ENCODE measurements at places on chromosomes 3 and 15.

- no peak for DNase-seq
These were observed 5.0 kb downstream of the NUDT16 start for GRCh38 chr3:131386429-131387165.

GRCh38 chr3:71488391-71488809, 95.1 kb downstream of the FOXP1 start:
- DNase-seq, result no peak

DNA sequence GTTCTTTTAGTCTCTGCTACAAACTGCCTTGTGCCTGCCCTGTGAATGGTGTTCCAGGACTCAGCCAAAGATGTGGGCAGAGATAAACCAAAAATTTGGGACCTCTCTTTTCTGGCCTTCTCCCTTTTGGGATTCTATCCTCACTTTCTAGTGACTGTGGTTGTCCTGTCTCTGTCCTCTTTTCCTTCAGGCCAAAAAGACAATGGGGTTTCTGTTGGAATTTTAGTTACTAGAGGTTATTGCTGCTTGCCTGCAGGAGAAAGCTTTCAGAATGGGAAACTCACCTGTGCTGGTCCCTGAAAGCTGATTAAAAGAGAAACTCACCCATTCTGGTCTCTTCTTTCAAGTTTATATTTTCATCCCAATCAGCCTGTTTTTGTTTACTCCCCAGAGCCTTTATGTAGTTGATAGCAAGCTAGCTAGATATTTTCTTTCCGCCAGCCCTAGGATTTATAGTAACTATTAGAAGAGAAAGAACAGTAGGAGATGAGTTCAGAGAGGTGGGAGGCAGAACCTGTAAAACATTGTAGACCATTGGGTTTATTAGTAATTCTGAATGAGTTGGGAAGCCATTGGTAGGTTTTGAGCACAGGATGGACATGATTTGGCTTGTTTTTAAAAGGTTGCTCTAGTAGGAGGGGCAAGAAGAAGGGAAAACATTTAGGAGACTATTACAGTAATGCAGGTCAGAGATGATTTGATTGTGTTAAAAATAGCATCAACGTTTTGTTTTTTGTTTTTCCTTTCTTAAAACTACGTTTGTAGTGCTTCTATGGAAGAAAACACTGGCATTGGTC, 138.9 kb downstream of the TCF12 start:
- no peak for DNase-seq

- DNase-seq, result no peak
These were observed 2.9 kb downstream of the CBLB start for GRCh38 chr3:105865867-105866350.

DNA sequence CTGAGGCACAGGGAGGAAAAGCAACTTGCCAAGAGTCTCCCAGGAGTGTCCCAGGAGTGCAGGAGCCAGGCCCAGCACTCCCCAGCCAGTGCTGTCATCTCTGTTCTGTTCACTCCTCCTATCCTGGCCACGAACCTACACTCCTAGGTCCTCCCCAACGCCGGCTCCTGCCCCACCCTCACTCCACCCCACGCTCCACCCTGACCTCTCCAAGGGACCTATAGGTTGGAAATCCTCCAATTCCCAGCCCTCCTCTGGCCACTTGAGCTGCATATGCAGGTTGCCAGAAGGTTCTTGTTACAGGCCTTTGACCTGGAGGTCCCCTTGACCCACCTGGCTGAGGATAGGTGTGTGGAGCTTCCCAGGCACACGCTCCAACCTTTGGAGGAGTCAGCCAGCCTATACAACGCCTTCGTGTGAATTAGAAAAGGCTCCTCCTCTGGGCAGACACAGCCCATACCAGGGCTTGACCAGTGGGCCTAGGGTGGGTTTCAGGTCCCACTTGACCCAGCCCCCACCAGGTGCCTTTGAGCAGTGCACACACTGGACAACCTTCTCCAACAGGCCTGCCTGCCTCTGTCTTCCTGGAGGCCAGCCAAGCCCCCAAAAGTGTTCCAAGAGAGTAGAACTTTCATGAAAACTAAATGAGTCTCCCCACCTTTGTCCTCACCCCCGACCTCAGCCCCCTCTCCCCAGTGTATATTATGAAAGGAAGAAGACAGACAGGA, 167.2 kb upstream of the TLE3 start:
- DNase-seq, result no peak

DNA sequence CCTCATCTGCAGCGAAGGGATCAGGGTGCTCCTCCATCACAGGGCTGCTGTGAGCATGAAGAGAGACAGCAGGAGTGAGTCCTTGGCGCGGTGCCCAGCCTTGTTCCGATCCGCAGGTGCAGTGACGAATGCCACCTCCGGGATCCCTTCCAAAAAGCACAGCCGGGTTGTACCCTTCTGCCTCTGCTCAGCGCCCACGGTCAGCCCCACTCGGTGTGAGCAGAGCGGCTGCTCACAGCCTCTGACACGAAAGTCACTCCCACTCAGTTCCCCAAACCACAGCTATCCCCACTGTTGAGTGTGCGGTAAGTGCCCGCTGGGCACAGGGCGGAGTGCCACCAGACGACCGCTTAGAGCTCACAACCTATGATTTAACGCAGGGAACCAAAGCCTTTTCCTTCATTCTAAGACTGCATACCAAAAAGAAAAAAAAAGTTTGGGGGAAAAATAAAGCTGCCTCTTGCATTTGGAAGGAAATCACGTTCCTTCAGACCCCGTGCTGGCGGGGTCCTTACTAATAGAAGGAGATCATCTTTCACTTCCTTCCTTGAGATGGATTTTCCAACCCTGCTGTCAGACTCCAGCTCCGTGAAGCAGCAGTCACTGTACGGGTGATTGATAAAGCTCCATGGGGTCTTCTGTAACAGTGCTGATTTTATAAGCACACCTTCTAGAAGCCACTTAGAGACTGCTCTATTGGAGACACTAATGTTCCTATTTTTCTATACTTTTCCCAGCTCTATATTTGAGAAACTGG, 34.7 kb upstream of the TUBGCP5 start:
- DNase-seq, result no peak

- DNase-seq, result no peak
These were observed 200.2 kb upstream of the LRRN1 start for GRCh38 chr3:3599016-3599415.

DNA sequence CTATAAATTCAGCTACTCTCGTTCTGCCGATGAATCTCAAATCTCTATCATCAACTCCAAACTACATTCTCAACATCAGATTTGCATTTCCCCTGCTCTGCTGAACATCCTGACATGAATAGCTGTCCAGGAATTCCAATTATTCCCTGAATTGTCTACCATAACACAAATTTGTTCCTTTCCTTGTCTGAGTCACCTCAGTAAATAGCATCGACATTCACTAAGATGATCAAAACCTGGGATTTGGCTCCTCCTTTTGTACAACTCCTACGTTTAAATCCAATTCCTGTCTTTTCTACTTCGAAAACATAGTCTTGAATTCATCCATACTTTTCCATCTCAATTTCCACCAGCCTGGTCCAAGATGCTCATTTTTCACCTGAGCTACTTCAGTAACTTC, 107.0 kb downstream of the GREM1 start:
- no peak for DNase-seq

DNA sequence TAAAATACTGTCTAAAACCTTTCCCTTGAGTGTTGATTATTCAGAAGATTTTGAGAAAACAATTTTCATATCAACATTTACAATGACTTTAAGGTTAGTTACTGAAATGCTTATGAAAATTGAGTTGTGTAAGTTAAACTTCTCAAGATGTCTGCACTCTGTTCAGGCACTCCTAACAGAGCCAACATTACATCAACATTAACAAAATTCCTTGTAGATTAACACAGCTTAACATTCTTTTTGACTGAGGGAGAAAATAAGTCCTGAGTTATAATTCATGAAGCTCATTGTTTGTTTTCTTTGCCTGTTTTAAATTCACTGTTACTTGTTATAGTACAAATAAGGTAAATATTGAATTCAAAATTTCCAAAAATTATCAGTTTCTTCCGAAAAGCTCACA, 9.0 kb downstream of the ACKR4 start:
- DNase-seq, result no peak

GRCh38 chr15:74302821-74303359, 64.6 kb downstream of the CYP11A1 start:
- no peak for DNase-seq

GRCh38 chr3:108468577-108468976, 41.8 kb downstream of the MYH15 start:
- DNase-seq, result no peak

- DNase-seq, result no peak
These were observed 49.2 kb upstream of the CCDC54 start for GRCh38 chr3:107328069-107328468.

- DNase-seq, result no peak
These were observed 1.6 kb upstream of the INTS14 start for GRCh38 chr15:65612616-65612946.

- DNase-seq, result no peak
These were observed 976 bp upstream of the ABTB1 start for GRCh38 chr3:127671523-127672428.

GRCh38 chr3:134236505-134237170, 14.0 kb downstream of the RYK start:
- no peak for DNase-seq

DNA sequence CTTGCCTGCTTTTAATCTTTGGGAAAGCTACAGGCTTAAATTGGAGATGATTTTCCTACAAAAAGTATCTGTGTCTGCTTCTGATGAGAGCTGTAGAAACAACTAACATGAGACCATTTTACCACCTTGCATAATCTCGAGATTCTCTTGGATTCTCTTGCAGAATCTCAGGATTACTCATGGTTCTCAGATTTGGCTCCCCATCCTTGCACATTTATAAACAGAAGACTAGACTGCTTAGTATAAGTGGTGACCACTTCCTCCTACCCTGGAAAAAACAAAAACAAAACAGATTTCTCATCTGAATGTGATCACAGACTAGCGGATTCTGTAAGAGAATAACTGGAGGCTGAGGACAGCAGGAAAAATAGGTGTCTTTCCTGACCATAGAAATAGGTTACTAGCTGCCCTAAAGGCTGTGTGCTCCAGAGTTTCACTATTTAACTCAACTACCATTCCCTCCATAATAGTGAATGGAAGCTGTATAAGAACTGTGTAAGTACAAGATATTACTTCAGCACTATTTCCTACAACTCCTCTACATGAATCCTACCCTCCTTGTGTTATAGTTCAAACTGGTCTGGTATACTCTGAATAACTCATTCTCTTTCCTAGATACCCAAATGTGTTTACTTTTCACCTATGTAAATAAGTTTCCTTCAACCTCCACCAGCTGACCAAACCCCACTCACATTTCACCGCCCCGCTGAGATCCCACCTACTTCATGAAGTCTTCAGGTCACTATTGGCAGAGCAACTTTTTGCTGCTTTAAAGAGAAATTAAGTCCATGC, 122.2 kb upstream of the C2CD4B start:
- DNase-seq, result no peak

GRCh38 chr15:34701536-34701935, 53.3 kb downstream of the GJD2 start:
- no peak for DNase-seq

GRCh38 chr3:104126463-104126862, 1240.2 kb upstream of the ALCAM start:
- DNase-seq, result no peak

GRCh38 chr15:71129669-71130068, 14.4 kb downstream of the THSD4 start:
- no peak for DNase-seq

DNA sequence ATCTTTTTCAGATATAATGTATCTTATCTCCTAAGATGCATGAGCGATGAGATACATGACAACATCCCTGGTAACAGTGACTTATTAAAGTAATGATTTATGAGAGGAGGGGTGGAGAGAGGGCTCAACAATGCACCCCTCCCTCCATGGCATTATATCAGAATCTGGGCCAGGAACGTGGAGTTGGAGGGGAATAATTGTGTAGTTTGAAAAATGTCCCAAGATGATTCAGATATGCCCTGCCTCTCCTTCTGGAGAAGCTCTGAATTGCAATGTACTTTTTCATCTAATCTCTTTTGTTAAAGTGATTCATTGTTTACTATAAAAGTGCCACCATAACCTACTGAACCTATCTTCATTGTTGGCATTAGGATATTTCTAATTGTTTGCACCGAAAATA, 86.5 kb downstream of the FRMD4B start:
- no peak for DNase-seq

- no peak for DNase-seq
These were observed 30.8 kb downstream of the RAF1 start for GRCh38 chr3:12633108-12633507.

GRCh38 chr3:113304856-113305540, 93.6 kb downstream of the BOC start:
- DNase-seq, result no peak

GRCh38 chr15:85583923-85584390, 203.6 kb downstream of the AKAP13 start:
- peak; percentile 36 for DNase-seq

DNA sequence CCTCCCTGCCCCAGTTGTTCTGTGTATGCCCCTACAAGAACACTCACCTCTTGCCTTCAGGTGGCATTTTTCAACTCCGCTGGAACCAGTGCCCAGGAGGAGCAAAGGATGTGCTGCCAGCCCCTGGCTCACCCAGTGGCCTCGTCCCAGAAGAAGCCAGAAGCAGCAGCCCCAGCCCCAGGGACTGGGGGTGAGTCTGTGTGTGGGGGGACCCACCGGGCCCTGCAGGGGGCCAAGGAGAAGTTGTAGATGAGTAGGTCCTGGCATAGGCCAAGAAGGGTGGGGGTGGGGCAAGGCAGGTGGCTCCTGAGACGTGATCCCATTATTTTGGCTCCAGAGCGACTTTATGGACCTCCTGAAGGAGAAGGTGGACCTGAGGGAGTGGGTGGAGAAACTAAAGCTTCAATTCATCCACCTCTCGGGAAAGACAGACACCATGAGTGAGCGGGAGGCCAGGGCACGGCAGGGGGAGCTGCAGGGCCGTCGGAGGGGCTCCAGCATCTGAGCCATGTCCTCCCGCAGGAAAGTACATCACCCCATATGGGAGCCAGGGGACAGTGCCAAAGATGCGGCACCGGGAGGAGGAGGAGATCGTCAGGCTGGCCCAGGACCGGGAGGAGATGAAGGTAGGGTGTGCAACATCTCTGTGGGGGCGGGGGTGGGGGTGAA, 29.3 kb downstream of the NGRN start:
- no peak for DNase-seq

Data from HCT116 (cell line).